ENCODE measurements at places on chromosomes 3 and 15.

GRCh38 chr3:180694321-180694720 lies 15.0 kb upstream of the CCDC39 start:
- no peak for DNase-seq

- no peak for DNase-seq
Observed at GRCh38 chr3:124441766-124442165, 288.5 kb upstream of the UMPS start.

DNA sequence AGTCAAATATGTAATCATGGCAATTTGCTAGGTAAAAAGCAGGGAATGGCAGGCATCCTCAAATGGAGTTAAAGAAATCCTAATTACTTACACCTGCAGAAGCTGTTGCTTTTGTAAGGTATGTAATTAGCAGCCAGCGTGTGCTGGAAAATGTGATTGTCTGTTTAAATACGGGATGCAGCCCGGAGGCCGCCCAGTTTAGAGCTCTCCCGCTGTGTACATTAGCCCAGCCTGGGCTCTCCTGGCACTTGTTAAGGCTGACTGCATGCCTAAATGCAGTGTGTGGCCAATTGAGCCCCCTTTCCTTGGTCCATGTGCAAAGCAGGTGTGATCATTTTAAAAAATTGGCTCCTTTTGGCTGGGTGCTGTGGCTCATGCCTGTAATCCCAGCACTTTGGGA lies 9.0 kb downstream of the DPH3 start:
- DNase-seq = no peak

DNA sequence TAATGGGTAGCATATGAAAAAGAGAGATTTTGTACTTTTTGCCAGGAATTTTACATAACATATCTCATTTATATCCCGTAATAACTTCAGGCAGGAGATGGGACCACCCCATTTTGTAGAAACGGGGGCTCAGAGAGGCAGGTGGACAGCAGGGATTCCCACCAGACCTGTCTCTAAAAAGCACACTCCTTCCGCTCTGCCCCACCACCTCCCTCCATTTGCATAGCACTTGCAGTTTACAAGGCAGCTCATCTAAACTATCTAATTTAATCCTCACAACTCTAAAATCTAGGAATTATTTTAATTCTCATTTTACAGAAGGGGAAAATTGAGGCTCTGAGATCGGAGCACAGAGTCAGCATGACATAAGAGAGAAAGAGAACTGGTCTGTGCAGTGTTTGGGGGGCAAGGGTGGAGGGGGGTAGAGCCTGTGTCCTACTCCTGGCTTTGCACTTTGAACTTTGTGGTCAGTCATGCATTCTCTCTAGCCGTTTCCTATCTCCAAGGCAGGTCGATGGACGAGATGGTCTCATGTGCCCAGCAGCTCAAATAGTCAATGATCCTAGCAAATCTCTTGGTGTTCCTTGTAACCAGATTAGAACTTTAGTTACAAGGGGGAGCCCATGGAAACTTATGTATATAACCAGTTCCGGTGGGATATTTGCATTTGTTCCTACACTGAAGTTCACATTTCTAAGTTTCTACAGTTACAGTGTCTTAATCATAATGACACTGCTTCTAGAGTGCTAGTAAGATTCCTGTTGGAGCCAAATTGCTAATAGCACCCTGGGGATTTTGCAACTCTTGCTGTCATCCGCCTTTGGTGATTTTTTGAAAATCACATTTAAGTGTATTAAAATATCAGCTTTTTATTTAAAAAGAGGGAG lies 18.6 kb downstream of the CRYGS start:
- DNase-seq = no peak

- DNase-seq = no peak
Observed at GRCh38 chr3:38205472-38205805, 40.1 kb downstream of the OXSR1 start.

- no peak for DNase-seq
Observed at GRCh38 chr3:175270198-175270837, 411.2 kb downstream of the NAALADL2 start.

- no peak for DNase-seq
Observed at GRCh38 chr15:82132096-82132495, 86.3 kb upstream of the MEX3B start.

- no peak for DNase-seq
Observed at GRCh38 chr3:7489417-7489816, 628.5 kb downstream of the GRM7 start.

- no peak for DNase-seq
Observed at GRCh38 chr3:127620637-127621375, 8.2 kb upstream of the PODXL2 start.

- no peak for DNase-seq
Observed at GRCh38 chr3:149188494-149188893, 33.1 kb downstream of the CP start.

DNA sequence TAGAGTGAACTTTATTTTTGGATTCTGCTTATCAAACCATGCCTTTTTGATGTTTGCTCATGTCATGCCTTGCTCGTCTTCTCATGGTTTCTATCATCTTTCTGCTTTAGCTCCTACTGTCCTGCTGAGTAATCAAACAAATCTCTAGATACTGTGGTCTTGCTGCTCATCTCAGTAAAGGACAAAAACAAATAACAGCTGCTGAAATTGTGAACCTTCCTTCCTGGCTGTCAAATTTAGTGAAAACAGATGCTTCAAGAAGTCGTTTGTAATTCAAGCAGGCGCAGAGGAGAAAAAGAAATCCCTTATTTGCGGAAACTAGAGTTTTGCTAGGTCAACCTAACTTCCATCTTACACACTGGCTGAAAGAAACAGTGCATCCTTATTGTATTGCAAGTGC lies 616.1 kb upstream of the ALCAM start:
- no peak for DNase-seq

DNA sequence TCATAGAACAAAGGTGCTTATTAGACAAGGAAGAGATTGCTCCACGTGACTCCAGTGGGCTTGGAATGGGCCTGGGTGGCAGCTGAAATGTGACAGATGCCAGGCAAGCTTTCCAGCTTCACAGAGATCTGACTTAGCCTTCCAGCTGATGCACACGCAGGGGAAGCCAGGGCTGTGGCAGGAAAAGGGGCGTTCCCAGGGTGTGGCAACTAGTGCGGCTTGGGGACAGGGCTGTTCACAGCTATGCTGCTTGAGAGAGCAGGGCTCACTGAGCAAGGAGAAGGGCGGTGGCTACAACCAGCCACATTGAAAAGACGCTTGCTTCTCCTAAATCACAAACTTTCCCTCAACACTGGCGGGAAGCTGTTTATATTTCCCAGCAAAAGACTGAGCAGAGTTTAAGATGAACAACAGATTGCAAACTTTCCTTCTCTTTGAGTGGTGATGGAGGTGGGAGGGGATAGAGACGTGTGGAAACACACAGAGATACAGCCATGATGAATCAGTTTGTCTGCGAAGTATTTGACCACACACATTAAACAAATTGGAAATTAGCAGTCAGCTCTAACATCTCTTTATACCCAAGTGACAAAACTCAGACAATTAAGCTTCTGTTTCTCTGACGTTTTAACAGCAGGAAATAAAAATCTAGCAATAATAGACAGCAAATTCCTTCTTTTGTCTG lies 127.5 kb downstream of the BDH1 start:
- peak; percentile 47 for DNase-seq

Data from stimulated activated CD8-positive, alpha-beta memory T cell treated with anti-CD3 and anti-CD28 coated beads, Interleukin-7, amount 100 ng/mL, for 48 hours (primary cell).